ENCODE measurements at places on chromosomes 2 and 18.

DNA sequence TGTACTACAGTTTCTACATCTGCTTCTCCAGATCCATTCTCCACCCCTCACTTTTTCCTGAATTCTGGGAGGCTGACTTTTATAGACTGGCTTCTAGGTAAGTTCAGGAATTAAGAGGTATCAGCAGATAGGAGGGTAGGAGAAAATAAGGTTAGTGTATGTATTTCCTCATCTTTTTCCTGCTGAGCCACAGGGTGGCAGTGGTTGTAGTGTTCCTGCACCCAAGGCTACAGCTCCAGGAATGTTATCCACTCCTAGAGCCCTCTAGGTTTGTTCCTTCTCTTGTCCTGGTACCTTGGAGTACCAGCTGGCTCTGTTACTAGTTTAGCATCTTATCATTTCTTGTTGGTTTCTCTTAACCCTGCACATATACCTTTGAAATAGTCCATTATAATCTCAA, 40.7 kb upstream of the C2orf66 start:
- H3K27ac ChIP-seq = no peak overlapping the region
- no peak overlapping the region for H3K4me3 ChIP-seq
- no peaks in the 10 kb centered on the region for H3K27me3 ChIP-seq
- no peaks in the 10 kb centered on the region for H3K4me1 ChIP-seq
- no peak for DNase-seq

GRCh38 chr2:10223471-10223870, 79.2 kb upstream of the HPCAL1 start:
- no peaks in the 10 kb centered on the region for H3K36me3 ChIP-seq
- H3K27me3 ChIP-seq = peaks cover 8% of the 10 kb centered on the region
- peaks cover 10% of the 10 kb centered on the region for H3K4me1 ChIP-seq
- no peak overlapping the region for H3K27ac ChIP-seq
- DNase-seq = peak; percentile 51

DNA sequence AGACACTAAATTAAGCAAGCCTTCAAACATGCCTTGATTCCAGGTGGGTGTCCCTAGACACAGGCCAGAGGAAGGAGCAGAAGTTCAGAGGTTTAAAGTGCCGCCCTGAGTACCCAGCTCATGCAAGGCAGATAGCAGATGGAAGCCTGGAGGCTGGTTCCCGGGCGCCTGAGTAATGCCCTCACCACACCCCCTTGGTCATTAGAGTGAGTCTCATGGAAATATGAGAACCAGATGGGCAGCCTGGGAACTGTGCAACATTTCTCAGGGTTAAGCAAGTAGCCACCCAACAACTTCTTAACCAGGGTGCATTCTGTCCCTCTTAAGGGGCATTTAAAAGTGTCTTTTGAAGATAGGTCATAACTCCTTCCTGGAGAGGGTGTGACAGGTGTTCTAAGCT, 44.1 kb downstream of the TGFA start:
- no peak overlapping the region for H3K4me3 ChIP-seq
- no peak for DNase-seq
- H3K27me3 ChIP-seq = no peaks in the 10 kb centered on the region
- no peaks in the 10 kb centered on the region for H3K36me3 ChIP-seq
- no peaks in the 10 kb centered on the region for H3K4me1 ChIP-seq

DNA sequence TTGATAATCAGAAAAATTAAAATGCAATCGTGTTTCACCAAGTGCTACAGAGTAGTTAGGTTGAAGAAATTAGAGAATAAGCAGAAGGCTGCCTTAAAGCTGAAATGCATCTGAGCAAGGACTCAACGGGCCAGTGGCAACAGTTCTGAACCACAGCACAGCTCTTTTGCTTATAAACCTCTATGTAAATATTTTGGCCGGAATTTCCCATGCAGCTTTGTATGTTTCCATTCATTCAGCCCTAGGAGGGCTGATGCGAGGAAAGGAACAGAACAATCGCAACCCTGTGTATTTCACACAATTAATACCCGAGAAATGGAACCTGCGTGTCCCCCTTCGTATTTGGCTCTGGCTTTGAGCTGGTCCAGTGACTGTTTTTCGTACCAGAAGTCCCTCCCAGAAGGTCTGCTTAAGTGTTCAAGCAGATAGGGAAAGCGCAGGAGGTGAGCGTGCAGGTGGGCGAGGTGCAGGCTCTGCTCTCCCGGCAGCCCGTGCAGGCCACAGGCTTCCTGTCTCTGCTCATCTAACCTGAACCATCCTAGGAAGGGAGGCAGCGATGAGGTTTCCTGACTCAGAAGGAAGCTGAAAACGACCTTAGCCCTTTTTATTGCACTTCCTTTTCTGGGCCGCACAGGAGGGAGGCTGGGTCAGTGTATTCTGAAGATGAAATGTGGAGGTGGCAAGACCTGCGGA, 67.3 kb downstream of the ASB1 start:
- H3K36me3 ChIP-seq = no peaks in the 10 kb centered on the region
- H3K4me1 ChIP-seq = peaks cover 8% of the 10 kb centered on the region
- H3K27ac ChIP-seq = no peak overlapping the region

GRCh38 chr2:204407204-204408014, 137.9 kb upstream of the PARD3B start:
- DNase-seq = no peak
- H3K4me3 ChIP-seq = no peak overlapping the region
- H3K36me3 ChIP-seq = no peaks in the 10 kb centered on the region
- H3K4me1 ChIP-seq = no peaks in the 10 kb centered on the region
- no peaks in the 10 kb centered on the region for H3K27me3 ChIP-seq

Measured in spleen (tissue), 13 donors.